ENCODE measurements at places on chromosomes 7 and 10. TPM values are rescaled to one million over a fixed set of nuclear protein-coding genes. Genes with fewer than 3 reads are reported as not detected.

The SLC26A5 gene
- total RNA-seq: not detected

DNA sequence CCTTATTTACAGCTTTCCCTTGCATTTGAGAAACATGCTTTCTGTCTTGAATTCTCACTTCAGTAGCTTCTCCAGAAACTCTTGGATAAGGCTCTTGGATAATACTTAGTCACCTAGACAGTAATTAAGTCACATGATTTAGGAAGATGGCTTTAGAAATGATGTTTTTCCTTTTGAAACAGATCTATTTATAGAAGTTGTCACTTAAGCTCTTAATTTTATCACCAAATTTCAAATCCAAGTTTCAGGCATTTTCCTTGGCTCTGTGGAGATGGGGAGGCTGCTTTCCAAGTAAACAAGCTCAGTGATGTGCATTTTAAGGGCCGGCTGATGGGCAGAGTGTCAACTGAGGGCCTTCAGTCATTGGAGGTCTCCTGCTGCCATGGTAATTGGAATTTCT is 130.3 kb downstream of the SRI start:
- no peak for DNase-seq

DNA sequence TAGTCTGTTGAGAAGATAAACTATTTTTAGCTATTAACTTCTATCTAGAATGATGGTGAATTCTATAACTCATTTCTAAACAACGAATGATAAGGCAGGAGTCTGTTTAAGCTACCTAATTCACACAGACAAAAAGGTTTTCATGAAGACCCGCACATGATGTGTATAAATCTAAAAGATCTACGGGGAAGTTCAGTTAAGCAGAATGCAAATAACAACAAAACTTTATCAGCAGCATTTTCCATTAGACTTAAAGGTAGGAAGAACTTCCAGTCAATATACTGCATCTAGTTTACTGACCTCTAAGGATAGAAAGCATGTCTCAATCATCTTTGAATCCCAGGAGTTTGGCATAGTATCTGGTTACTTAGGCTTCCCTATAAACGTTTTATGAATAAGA is 62.6 kb downstream of the CDK6 start:
- DNase-seq: no peak

The LHPP gene
- total RNA-seq: 9.4 TPM

The NOD1 gene
- 9.1 TPM for total RNA-seq

- no peak for DNase-seq
Measured at GRCh38 chr7:1288996-1289551, 56.4 kb downstream of the UNCX start.

DNA sequence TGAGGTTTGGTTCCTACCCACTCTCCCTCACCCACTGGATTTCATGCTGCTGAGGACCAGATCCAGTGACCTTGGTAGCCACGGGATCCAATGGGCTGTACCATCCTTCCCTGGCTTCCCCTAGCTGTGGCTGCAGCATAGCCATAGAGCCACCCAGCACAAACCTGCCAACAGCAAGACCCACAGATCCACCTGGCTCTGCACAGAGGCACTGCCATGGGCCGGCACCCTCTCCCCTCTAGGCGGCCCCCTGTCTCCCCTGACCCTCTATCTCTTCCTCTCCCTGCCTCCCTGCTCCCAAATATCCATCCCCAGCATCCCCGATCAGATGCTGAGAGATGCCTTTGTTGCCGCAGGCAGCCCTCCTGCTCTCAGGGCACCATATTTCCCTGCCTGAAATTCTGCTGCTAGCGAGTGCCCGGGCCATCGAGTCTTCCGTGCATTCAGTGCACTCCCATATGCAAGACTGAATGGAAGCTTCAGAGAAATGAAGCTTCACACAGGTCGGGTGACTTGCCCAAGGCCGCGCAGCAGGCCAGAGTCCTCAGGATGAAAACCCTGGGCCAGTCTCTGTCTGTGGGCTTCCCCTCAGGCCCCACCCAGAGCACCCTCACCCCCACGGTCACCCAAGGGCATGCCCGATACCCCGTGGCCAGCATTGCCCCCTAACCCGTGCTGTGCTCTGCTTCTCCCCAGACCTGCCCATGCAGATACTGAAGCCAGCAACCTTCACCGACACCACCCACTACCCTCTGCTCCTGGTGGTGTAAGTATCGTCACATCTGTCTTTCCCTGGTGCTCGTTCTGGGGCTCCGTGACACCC is 130.8 kb downstream of the PAXIP1 start:
- no peak for DNase-seq

- peak; percentile 19 for DNase-seq
Measured at GRCh38 chr7:77253151-77253550, 53.5 kb upstream of the FGL2 start.

The FKBP9 gene
- total RNA-seq: 154 TPM

DNA sequence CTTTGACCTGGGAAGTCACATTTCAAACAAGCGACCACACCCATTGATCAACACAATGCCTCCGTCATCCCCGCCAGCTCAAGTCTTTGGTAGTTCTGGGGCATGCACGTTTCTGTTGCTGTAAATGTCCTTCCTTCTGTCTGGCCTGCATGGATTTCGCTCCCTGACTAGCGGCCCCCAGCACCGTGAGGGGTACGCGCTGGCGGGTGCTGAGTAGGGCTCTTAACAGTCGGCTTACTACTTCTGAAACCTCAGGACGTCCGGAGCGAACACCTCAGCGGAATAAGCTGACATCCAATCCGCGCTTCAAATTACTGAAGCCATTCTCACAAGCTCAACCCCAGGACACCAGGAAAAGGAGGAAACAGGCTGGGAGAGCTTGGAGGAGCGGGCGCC is 505 bp downstream of the NUDCD3 start:
- DNase-seq: no peak

GRCh38 chr7:33452805-33453502 is 323.6 kb downstream of the BBS9 start:
- peak; percentile 18 for DNase-seq

- DNase-seq: peak; percentile 68
Measured at GRCh38 chr7:47179812-47180515, 401.9 kb downstream of the TNS3 start.

DNA sequence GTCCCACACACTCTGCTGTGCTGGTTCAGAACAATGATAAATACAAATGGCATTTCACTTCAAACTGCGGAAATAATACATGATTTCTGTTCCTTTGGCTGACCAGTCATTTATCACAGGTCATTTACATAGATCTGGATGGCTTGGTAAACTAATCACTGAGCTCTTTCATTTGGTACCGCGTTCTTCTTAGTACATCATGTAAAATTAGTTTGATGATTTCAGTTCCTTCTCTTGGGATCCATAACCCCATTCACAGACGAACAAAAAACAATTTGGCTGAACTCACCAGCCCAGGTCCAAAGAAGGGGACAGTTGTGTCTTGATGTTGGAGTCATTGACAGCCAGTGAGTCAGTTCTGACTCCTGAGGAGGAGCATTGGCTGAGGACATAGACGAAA is 689.8 kb downstream of the INHBA start:
- peak; percentile 48 for DNase-seq

DNA sequence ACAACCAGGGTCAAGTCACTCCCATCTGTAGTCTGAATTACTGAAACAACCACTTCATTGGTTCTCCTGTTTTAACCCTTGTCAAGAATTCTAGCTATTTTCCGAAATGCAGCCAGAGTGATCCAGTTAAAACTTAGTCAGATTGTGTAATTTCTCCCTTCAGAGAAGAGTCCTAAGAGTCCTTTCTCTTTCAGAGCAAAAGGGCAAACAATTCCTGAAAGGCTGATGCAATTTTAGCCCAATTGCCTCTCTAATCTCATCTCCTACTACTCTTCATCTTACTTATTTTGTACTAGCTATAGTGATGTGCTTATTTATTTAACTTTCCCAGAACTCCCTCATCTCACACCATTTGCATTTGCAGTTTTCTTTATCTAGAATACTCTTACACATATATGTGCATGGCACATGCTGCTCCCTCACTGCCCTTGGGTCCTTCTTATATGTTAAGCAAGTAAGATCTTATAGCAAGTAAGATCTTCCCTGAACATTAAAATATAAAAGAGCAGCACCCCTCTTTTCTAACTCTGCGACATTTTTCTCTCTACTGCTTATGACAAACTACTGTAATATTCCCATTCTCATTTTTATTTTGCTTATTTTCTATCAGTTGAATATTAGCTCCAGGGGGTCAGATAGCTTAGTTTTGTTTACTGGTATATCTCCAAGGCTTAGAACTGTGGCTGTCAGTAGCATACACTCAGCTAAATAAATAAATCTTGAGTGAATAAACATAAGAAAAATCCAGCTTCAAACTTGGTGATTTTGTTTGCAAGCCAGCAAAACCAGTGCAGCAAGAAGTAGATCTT is 44.6 kb downstream of the HGF start:
- no peak for DNase-seq

DNA sequence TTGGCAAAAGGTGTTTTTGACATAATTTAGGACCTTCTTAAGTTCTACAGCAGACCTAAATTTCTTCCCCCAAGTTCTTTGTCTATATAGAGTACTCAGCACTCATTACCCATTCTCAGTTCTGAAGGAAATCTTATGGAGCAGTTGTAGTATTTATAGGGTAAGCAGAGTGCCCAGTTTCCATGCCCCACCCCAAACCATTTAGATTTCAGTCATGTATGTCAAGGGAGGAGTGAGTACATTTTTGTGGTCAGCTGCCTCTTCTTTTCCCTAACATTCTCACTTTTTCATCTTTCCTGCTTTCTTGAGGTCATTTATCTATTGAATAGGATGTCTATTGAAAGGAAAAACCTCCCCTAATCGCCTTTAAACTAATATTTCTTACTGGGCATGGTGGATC is 83.3 kb downstream of the KAT6B start:
- peak; percentile 20 for DNase-seq

- no peak for DNase-seq
Measured at GRCh38 chr10:104232613-104233102, 494 bp upstream of the CFAP43 start.

DNA sequence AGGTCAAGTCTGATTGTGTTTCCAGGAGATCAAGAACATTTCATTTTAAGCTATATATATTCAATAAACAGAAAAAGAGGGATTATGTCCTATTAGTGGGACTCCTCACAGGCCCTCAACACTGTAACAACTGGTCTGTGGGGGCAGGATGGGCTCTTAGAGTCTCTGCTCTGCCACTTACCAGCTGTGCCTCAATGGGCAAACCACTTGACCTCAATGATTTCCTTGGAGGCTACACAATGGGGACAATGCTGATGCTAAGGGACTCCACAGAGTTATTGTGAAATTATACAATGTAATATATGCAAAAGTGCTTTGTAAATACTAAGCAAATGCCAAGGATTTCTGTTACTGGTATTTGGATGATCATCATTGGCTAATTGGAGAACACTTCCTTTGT is 33.2 kb upstream of the MXI1 start:
- DNase-seq: no peak

GRCh38 chr10:4294996-4295792 is 510.2 kb upstream of the KLF6 start:
- no peak for DNase-seq

DNA sequence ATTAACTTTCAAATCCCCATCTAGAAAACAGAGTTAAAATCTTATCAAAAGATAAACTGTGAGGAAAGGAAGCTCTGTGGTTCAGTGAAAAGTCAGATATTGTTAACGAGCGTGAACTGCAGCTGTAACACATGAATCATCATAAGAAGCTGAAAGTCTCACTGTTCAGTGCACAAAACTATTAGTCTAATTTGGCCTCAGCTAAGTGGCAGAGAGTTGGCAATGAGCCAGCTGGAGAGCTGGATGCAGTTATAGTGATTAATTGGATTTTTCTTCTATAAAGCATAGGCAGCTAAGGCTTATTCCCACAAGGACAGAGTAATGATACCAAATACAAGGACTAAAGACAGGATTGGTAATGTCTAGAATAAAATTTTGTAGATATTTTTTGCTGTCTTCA is 101.1 kb upstream of the ABCB5 start:
- DNase-seq: peak; percentile 84

The NRP1 gene
- total RNA-seq: 308 TPM

DNA sequence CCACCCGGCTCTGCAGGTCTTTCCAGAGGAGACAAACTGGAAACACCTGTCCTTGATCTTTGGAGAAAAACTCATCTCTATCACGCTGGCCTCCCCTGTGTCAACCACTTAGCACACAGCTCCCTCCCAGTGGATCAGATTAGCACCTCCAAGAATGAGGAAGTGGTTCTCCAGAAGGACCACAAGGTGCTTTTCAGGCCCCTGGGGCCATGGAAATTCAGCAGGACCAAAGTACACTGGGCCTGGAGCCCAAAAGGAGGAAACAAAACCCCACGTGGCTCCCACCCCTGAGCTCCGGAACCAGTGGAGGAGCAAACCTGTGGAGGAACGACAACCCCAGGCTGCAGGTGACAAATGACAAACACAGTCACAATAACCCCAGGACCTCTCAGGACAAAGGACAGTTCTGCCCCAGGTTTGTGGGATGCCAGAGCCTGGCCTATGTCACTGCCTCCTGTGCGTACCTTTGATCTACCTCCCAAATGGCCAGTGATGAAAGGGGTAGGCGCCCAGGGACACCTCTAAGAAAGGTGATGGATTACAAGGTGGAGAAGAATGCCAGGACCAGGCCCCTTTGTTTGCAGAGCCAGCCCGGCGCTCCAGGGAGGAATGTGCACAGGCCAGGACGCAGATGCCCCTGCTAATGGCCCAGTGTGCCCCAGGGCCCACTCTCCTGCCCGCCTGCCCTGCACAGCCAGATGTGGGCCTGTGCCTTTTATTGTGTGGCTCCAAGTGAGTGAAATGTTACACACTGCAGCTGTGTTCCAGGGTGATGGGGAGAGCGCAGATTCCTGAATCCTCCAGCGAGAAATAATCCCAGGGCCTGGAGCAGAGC is 5.7 kb downstream of the TNS3 start:
- DNase-seq: peak; percentile 87

- no peak for DNase-seq
Measured at GRCh38 chr7:119936836-119937235, 336.1 kb upstream of the KCND2 start.

DNA sequence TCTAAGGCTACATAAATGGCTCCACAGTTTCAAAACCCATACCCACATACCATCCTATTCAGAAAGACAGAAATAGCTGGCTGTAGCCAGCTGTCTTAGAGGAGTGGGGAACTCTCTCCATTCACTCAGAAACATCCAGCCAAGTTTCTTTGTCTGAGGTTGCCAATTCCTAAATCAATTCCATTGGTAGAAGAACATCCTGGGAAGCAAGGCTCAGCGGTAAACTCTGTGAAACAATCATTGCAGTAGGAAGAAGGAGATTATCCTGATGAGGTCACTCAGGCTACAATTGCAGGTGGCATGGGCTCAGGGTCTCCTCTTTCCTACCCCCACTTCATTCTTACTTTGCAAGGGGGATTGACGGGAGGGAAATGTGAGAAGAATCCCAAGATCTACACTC is 154.0 kb downstream of the ETV1 start:
- no peak for DNase-seq

The MYL10 gene
- not detected for total RNA-seq

The CNNM2 gene
- total RNA-seq: 4.3 TPM

DNA sequence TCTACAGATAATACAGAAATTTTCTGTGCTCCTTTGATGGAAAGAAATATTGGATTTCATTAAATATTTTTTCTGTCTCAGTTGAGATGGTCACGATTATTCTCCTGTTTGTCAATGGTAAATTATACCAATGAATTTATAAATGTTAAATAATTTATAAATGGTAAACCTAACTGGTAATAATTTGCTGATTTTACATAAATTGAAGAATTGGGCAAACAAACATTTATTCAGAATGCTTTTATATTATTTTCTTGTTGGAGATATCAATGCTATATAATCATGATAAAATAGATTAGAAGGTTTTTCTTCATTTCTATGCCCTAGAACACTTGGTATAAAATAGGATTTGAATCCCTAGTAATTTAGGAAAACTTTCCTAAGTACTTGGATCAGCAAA is 597.6 kb upstream of the IGFBP3 start:
- DNase-seq: no peak

Data from RPMI7951 (cell line).